Stimulated activated CD4-positive, alpha-beta T cell treated with anti-CD3 and anti-CD28 coated beads, Interleukin-15, amount 100 ng/mL, for 1 hour (primary cell): ENCODE measurements at places on chromosomes 7 and 10.

- DNase-seq: no peak
Measured at GRCh38 chr7:115083935-115084334, 162.0 kb downstream of the MDFIC start.

GRCh38 chr10:66951896-66952295 lies 26.1 kb downstream of the LRRTM3 start:
- no peak for DNase-seq

DNA sequence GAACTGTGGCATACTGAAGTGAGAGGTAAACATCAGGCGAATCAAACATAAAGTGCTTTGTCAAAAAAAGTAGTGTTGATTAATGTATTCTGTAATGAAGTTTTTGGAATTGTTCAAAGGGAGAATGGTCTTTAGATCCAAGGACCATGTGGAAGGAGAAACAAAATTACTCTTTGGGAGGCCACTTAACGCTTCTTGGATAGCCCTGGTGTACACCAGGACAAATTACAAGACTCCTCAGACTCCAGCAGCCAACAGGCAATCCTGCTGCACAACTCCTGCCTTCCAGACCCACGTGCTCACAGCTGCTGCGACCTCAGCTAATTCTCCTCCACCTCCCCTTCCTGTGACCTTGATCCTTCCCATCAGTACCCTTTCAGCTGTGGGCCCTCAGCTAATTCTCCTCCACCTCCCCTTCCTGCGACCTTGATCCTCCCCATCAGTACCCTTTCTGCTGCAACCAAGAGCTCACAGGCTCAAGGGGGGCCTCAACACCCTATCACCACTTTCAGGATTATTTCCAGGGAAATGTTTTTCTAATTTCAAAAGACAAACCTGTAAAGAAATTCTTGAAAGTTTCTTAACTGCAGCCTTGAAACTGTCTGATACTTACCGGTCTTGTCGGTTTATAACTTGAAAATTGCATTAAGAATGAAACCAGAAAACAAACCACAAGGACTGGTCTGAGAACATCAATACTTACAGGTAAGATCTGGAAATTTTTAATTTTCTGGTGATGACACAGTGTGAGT lies 29.7 kb upstream of the DDC start:
- DNase-seq: no peak

DNA sequence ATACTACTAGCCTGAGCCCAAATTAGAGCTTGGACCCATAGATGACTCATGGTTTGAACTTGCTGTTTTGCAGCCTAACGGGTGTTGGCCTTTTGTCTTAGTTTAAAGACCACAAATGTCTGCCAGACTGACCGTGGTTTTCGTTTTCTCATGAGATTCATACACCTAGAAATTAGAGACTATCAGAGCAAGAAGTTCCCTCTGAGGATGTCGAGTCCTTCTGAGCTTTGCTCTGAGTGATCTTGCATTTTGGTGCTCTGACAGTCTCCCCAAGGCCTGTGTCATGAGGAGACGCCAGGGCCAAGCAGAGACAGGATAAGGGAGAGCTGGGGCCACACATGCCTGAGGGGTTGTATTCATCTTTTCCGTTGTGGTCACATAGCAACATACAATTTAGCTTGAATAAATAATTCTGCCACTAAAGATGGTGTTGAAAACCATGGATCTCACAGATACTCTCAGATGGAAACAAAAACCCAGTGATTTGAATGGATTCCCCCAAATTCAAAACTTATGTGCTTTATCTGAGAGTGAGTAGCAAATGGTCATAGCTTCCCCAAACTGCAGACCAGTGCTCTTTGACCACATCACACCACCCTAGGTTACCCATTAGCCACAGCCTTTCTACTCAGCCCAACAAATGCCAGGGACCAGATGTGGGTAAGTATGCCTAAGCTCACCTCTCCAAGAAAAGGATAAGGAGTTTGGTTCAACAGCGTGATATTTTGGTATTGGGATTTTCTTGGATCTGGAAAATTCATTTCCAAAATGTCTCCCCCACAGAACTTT lies 762.0 kb upstream of the IGFBP3 start:
- DNase-seq: no peak

- DNase-seq: no peak
Measured at GRCh38 chr7:41708581-41709358, 5.9 kb upstream of the INHBA start.

DNA sequence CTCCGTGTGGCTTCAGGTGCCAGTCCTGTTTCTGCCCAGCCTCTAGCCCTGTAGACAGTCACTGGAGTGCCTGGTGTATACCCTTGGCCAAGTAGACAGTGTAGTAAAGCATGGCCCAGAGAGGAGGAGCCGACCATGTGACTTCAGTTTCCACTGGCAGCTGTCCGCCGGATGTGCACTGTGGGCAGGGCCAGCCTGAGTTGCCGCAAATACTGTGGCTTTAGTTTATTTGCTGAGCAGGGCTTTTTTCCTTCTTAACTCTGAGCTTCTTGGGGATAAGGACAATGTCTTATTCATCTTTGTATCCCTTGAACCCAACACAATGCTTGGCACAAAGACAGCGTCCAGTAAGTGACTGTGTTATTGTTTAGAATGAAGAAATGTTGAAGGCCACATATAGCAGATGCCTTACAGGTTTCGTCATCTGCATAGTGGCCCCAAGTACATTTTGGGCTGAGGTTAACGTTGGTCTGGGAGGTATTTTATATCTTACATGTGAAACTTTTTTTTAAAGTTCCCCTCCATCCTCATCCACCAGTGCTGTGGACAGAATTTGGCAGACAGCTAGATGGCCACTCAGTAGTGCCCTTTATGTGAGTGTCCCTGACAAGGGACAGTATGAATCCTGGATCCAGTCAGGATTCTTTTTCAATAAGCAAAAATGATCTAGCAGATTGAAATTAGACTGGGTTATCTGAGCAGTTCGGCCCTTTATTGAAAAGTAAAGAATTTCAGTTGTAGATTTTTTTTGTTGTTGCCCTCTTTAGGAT lies 40.6 kb downstream of the CYP17A1 start:
- DNase-seq: peak; percentile 16

DNA sequence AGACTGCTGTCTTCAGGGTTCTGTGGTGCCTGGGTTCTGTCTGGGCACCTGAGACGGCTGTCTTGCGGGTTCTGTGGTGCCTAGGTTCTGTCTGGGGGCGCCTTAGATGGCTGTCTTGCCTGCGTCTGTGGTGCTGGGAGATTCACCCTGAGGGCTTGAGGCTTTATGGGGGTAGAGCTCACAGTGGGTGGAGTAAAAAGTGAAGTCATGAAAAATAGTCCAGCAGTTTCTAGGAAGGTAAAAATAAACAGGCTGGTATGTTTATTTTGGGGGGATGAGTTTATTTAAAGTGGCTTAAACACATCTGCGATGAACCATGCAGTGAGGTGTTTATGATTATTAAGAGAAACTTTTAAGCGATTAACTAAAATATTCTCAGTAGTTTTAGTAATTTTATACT lies 64.2 kb downstream of the NKX6-2 start:
- DNase-seq: no peak

GRCh38 chr7:68152205-68152604 lies 1155.6 kb downstream of the TYW1 start:
- no peak for DNase-seq

GRCh38 chr7:99729486-99730237 lies 5.3 kb downstream of the CYP3A7 start:
- DNase-seq: no peak

DNA sequence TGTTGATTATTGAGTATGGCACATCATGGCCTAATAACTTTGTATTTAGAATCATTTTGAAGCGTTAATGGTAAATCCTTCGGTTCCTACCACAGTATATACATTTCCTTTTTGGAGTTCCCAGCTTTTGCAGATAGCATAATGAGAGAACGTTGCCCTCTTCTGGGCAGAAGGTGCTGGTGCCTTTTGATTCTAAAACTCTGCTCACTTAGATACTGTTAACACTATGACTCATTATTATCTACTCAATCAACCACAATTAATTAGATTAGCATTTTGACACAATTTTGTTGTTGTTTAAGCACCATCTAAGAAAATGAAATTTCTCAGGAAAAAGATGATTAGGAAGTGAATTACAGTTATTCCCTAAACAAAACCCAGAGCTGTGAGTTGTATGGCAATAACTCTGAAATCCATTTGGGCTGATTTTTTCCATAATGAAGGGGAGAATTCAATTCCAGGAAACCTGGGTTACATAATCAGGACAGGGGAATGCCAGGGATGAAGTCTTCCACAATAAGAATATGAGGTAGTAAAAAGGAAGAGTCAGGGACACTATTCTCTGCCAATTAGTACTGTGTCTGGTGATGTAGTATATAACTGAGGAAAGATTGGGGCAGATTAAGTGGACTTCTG lies 11.5 kb upstream of the DLD start:
- DNase-seq: no peak

- no peak for DNase-seq
Measured at GRCh38 chr10:92024700-92025099, 101.1 kb downstream of the BTAF1 start.

GRCh38 chr10:75424571-75424970 lies 6.9 kb upstream of the LRMDA start:
- no peak for DNase-seq

- no peak for DNase-seq
Measured at GRCh38 chr7:1255817-1256340, 23.2 kb downstream of the UNCX start.

DNA sequence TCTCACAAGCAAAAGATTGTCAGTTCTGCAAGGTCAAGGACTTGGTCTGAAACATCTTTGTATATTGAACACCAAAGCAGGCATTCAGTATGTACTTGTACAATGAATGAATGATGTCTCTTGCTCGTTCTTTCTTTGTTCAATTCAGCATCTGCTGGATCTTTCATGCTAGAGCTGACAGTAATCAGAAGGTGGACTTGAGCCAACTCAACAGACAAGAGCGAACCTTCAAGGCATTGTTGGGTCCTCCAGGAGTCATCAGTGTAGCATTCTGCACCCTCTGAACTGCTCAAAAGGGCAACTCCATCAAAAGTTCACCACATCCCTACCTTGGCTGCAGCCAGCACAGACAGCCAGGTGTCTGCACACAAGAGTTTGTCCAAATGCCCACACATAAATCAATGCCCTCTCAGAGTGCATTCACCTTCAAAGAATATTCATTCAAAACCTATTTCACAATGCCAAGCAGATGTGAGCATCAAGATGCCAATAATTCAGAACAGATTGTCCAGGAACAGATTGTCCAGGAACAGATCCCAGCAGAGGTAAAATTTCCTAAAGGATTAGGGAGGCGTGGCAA lies 386.7 kb downstream of the CALN1 start:
- DNase-seq: no peak

- DNase-seq: no peak
Measured at GRCh38 chr7:25262586-25262985, 34.3 kb upstream of the NPVF start.

DNA sequence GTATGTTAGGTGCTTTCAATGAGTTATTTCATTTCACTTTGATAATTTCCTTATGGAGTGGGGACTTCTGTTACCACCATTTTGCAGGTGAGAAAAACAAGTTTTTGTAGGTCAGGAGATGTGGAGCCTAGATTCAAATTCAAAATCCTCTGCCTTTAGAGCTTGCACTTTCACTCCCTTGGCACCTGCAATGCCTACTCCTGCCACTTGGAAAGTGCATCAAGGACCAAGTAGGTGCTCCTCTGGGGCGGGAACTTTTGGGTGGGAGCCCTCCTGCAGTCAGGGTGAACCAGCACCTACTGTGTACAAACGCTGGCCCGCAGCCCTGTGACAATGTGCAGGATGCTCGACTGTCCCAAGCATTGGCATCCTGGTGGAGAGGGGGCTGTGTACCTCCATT lies 199.0 kb downstream of the EMX2 start:
- no peak for DNase-seq

- DNase-seq: no peak
Measured at GRCh38 chr7:128434413-128435326, 21.0 kb upstream of the HILPDA start.

GRCh38 chr7:7943951-7944350 lies 24.6 kb upstream of the GLCCI1 start:
- DNase-seq: no peak

GRCh38 chr7:126185959-126186580 lies 1066.7 kb downstream of the GRM8 start:
- DNase-seq: no peak

GRCh38 chr10:1267568-1267967 lies 211.4 kb downstream of the WDR37 start:
- no peak for DNase-seq

DNA sequence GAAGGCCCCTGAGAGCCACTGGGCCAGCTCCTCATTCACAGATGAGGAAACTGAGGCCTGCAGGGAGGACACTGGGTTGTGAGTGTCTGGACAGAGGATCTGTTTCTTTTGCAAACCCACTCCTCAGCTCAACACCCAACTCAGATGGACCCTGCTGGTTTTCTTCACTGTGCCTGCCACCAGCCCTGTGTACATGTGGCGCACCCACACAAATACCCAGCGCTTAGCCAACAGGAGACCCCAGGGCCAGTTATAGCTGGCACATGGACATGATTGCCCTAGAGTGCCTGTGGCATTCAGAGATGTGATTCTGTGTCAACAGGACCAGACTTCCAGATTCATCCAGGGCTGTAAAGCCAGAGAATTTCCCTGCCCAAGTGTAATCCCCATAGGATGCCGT lies 12.4 kb downstream of the PODXL start:
- no peak for DNase-seq

DNA sequence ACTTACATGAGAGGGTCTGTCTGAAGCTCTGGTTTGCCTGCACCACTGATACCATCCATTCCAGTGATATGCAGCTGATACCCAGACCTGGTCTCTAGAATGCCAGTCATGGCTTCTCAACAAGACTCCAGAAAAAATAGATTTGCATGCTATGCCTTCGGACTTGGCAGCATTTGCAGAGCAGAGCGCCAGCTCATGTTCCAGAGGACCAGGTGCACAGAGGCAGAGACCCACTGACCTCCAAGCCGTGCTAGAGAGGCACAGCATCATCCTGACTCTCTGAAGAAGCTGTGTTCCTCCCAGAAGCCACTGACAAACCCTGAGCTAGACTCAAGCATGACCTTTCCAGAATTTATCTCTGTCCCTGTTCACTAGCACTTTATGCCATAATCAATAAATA lies 6.9 kb upstream of the PRKAG2 start:
- DNase-seq: no peak

GRCh38 chr10:103040418-103040817 lies 122.3 kb downstream of the CNNM2 start:
- DNase-seq: no peak
